ENCODE measurements at places on chromosomes 1 and 21.

DNA sequence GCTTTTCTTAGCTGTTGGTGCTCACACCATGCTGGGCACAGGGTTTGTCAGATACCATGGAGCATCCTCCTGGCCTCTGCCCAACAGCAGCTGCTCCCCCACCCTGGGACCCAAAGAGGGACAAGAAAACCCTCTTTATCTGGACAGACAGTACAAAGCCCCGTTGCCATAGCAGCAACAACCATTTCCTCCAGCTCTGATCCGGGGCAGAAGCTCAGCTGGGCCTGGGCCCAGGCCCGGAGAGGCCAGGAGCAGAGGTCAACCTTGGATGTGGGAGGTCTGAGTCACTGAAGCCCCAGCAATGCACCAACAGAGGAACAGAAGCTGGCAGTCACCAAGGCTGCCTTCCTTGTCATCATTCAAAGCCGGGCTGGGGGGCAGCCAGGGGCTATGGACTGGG is 228.4 kb upstream of the POU3F1 start:
- peak; percentile 33 for DNase-seq

DNA sequence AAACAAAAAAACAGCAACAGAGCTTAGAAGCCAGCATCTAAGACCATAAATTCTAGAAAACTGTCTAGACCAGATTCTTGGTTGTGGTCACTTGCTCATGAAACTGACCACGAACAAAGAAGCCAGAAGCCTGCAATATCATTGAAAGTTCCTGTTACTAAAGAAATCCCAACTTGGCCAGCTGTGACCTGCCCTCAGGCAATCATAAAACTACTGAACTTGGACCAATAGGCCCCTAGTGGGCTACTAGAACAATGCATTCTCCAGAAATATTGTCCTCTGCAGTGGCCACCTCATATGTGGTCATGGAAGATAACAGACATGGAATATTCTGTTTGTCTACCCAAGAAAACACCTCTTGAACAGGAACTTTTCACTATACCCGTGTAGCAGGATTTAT is 87.7 kb downstream of the SPATA17 start:
- DNase-seq: peak; percentile 40

GRCh38 chr1:14681182-14681581 is 82.7 kb downstream of the KAZN start:
- DNase-seq: peak; percentile 67

- no peak for DNase-seq
Measured at GRCh38 chr1:107594536-107594935, 370.4 kb downstream of the VAV3 start.

GRCh38 chr1:229170778-229171505 is 100.0 kb upstream of the RAB4A start:
- DNase-seq: no peak

DNA sequence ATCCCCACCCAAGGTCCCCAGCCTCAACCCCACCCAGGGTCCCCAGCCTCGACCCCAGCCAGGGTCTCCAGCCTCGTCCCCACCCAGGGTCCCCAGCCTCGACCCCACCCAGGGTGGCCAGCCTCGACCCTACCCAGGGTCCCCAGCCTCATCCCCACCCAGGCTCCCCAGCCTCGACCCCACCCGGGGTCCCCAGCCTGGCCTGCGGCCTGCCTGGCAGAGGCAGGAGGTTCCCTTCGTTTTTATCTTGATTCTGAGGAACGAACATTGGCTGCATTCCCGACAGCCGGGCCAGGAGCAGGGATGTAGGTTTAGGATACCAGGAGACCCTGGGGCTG is 3.4 kb upstream of the PDE9A start:
- no peak for DNase-seq

DNA sequence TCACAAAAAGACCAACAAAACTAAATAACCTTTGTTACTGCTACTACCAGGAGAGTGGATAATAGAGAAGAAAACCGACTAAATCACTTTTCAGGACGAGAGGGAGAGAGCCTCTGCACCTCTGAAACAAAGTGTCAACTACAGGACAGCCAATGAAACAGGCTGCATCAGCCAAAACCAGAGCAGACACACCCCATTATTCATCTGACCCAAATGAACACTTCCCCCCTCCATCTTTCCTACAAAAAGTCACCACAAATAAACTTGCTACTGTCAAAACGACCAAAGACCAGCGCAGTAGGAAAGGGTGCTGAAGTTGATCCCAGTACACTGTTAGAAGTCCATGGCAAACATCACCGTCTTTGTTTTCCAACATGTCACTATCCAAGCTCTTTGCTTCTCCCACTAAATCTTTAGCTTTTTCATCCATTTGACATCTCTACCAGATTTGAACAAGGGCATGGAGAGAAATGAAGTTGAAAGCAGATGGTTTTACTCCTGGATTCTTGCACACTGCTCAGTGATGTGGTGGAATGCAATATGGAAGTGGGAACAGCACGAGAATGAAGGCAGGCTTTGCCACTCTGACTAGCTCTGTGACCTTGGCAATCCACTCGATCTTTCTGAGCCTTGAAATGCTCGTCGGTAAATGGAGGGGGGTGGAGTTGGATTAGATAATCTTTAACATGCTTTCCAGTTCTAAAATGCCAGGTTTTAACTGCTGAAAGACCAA is 20.5 kb downstream of the DSTYK start:
- peak; percentile 9 for DNase-seq

DNA sequence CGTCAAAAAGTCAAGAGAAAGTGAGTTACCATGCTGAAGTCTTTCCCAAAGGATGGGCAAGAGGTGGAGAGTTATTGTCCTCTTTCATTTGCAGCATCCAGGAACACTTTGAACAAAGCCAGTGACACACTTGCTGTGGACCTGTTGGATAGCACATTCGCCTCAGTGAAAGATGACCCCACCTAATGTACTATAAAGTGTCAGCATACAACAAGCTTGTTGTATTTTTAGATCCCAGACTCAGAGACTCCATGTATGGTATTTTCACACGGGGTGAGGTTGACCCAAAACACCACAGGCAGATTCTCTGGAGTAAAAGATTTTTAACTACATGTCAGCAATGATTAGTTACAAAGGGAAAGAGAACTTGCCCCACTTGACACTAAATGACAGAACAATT is 273.8 kb downstream of the PTBP2 start:
- DNase-seq: no peak

DNA sequence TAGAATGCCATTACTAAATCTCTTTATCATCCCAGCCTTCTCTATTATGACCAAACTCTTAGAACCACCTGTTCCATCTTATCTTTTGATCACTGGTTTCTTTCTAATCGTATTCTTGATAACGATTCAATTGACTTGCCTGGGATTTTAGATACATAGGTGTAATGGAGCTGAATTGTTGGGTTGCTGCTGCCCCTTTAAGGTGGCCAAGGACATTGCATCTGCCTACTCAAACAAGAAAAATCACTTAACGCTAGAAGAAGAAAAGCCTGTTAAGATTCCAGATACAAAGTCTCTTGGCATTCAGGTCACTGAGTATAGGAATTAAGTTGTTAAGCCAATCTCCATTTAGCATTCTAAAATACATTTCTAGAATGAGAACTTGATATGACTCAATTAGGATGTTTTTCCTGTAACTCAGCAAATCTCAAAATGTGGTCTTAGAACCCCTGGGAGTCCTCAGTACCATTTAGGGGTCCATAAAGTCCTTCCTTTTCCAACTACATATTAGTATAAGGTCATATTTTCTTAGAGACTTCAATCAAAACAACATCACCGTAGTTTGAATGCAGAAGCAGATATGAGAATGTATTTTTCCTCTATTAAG is 12.4 kb downstream of the NEXN start:
- peak; percentile 66 for DNase-seq

- DNase-seq: no peak
Measured at GRCh38 chr1:116913941-116914340, 4.2 kb downstream of the PTGFRN start.

DNA sequence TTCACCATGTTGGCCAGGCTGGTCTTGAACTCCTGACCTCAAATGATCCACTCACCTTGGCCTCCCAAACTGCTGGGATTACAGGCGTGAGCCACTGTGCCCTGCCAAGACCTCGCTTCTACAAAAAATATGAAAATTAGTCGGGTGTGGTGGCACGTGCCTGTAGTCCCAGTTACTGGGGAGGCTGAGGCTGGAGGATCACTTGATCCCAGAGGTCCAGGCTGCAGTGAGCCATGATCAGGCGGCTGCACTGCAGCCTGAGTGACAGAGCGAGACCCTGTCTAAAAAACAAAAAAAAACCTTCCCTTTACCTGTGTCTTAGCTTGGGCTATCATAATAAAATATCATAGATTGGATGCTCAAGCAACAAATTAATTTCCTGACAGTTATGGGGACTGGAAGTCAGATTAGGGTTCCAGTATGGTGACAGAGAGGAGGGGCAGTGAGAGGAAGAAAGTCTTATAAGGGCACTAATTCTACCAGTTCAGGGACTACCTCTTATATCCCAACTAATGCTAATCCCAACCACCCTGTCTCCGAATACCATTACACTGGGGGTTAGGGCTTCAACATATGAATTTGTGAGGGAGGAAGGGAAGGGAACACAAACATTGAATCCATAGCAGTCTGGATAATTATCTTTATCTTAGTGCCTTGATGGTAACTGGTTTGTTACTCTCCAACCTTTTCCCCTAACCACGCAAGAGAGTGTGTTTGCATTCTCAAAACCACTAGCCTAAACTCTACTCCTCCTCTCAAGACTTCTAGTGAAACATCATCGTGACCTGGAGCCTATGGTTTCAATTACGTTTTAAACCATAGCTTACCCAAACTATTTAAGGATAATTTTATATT is 1.0 kb upstream of the NAXE start:
- no peak for DNase-seq

GRCh38 chr1:57293214-57293613 is 130.6 kb downstream of the DAB1 start:
- no peak for DNase-seq

GRCh38 chr1:164675342-164675904 is 116.4 kb downstream of the PBX1 start:
- DNase-seq: peak; percentile 26

Data from astrocyte of the hippocampus (primary cell).